Stimulated activated CD4-positive, alpha-beta T cell treated with anti-CD3 and anti-CD28 coated beads, Interleukin-1b, Interleukin-23, amount 100 ng/mL, for 1 hour (primary cell): ENCODE measurements at places on chromosomes 4 and X.

DNA sequence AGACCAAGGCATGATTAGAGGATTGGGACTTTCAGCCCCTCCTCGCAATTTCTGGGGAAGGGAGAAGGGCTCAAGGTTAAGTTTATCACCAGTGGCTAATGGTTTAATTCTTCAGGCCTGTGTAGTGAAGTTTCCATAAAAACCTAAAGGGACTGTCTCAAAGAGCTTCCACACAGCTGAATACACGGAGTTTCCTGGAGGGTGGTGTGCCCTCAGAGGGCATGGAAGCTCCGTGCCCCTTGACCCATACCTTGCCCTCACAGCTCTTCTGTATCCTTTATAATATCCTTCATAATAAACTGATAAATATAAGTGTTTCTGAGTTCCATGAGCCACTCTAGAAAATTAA is 66.6 kb upstream of the DDX60 start:
- no peak for DNase-seq

- no peak for DNase-seq
These were observed 94.6 kb downstream of the FAM9B start for GRCh38 chrX:8939322-8939721.

- no peak for DNase-seq
These were observed 12.7 kb downstream of the FAM13A start for GRCh38 chr4:89044147-89044900.

DNA sequence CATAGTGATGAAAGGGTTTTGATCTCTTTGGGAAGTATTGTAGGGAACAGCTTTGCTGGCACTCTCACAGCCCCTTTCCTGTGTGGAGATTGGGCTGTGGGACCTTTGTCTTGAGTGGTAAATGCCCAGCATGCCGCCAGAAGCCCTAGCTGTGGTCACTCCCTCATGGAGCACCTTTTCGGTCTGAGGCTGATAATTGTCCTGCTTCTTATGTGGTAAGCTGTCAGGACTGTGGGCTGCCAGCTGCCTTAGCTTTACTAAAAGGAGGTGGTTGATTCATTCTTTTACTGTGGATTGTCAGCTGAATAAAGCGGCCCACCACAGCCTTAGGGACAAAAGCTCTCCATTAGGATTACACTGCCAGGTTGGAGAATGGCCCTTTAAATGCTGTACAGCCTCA is 7.1 kb downstream of the PASD1 start:
- DNase-seq: no peak

GRCh38 chr4:161721947-161722346 is 441.9 kb downstream of the FSTL5 start:
- DNase-seq: no peak

DNA sequence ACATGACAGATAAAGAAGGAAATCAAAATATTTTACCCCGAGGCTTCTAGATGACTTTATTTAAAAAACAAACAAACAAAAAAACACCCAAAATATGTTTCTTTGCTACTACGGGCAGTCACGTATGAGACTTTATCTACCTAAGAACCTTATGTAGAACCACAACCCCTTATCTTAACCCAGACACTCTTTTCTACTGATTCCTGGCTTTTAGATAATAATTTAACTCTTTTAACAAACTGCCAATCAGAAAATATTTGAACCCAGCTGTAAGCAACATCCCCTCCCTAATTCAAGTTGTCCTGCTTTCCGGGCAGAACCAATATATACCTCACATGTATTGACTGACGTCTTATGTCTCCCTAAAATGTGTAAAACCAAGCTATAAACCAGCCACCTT is 15.4 kb downstream of the ELOVL6 start:
- DNase-seq: no peak

- no peak for DNase-seq
These were observed 39.5 kb downstream of the TMEM165 start for GRCh38 chr4:55435141-55435841.

GRCh38 chr4:104868958-104869357 is 277.7 kb upstream of the TET2 start:
- DNase-seq: no peak
